ENCODE measurements at places on chromosomes 2 and 18. TPM values are rescaled to one million over a fixed set of nuclear protein-coding genes. Genes with fewer than 3 reads are reported as not detected.

DNA sequence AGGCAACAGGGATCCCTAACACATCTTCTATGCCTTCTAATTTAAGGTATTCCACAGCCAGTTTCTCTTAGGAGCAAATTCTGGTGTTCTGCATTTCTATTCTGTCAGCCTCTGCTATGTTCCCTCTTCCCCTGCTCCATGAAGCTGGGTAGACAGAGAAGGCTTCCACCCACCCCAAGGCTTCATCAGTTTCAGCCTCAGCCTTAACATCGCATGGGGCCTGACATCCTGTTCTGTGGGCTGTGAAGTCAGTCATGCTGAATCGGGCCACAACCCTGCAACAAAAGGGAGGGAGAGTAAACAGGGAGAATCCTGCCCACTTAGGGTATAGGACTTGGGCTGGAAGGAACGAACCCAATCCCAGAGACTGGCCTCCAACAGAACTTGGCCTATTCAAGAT lies 70.6 kb upstream of the PPM1B start:
- peaks cover 10% of the 10 kb centered on the region for H3K4me1 ChIP-seq
- no peak for DNase-seq
- H3K36me3 ChIP-seq, result no peaks in the 10 kb centered on the region
- no peak overlapping the region for H3K27ac ChIP-seq

DNA sequence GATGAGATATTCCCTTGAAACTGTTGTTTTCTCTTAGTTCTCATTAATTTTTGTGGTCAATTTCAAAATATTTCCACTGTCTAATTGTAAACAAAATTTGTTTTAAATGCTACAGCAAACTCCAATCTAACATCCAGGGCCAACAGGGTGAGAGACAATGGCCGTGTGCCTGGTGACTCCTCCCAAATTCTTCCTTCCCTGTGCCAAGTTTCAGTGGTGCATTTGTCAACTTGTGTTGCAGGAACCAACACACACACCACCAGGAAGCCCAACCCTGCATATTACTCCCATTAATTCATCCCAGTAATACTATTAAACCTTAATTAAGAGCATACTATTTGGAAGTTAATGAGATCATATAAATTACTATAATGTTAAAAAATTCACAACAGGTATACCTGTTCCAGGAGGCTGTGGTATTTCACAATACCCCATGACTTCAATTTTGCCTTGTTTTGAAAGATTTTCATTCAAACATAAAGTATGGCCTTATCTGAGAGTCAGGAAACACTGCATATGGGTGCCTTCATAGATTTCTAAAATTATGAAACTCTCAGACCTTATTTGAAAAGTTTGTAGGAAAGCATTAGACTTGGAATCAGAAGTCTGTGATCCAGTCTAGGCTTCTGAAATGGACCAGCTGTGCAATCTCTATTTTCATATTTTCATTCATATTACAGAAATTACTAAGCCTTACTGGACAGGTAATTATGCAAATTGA lies 1.1 kb downstream of the SERPINB2 start:
- no peak overlapping the region for H3K27ac ChIP-seq
- H3K4me1 ChIP-seq, result no peaks in the 10 kb centered on the region
- no peaks in the 10 kb centered on the region for H3K36me3 ChIP-seq
- no peak for DNase-seq

GRCh38 chr2:134014196-134014960 lies 239.5 kb upstream of the MGAT5 start:
- no peak overlapping the region for H3K4me3 ChIP-seq
- DNase-seq, result no peak
- no peaks in the 10 kb centered on the region for H3K4me1 ChIP-seq
- no peak overlapping the region for H3K27ac ChIP-seq
- H3K27me3 ChIP-seq, result no peaks in the 10 kb centered on the region

- no peaks in the 10 kb centered on the region for H3K27me3 ChIP-seq
- H3K4me1 ChIP-seq, result no peaks in the 10 kb centered on the region
- no peak overlapping the region for H3K4me3 ChIP-seq
- H3K27ac ChIP-seq, result no peak overlapping the region
Observed at GRCh38 chr2:46632349-46632748, 153.0 kb downstream of the TMEM247 start.

GRCh38 chr2:178506101-178506500 lies 25.8 kb downstream of the PLEKHA3 start:
- DNase-seq, result no peak
- no peak overlapping the region for H3K27ac ChIP-seq
- no peaks in the 10 kb centered on the region for H3K27me3 ChIP-seq
- H3K4me1 ChIP-seq, result no peaks in the 10 kb centered on the region

Gene GALNT5
- total RNA-seq, result not detected

Gene EFR3B
- total RNA-seq, result 0.29 TPM

- no peak overlapping the region for H3K27ac ChIP-seq
- no peak overlapping the region for H3K4me3 ChIP-seq
- no peak for DNase-seq
- no peaks in the 10 kb centered on the region for H3K4me1 ChIP-seq
- no peaks in the 10 kb centered on the region for H3K36me3 ChIP-seq
Observed at GRCh38 chr2:104448661-104449440, 405.1 kb upstream of the POU3F3 start.

GRCh38 chr2:128608921-128609880 lies 290.5 kb upstream of the HS6ST1 start:
- DNase-seq, result no peak
- no peaks in the 10 kb centered on the region for H3K27me3 ChIP-seq
- no peak overlapping the region for H3K4me3 ChIP-seq
- no peak overlapping the region for H3K27ac ChIP-seq

Gene POMC
- 7.3 TPM for total RNA-seq

DNA sequence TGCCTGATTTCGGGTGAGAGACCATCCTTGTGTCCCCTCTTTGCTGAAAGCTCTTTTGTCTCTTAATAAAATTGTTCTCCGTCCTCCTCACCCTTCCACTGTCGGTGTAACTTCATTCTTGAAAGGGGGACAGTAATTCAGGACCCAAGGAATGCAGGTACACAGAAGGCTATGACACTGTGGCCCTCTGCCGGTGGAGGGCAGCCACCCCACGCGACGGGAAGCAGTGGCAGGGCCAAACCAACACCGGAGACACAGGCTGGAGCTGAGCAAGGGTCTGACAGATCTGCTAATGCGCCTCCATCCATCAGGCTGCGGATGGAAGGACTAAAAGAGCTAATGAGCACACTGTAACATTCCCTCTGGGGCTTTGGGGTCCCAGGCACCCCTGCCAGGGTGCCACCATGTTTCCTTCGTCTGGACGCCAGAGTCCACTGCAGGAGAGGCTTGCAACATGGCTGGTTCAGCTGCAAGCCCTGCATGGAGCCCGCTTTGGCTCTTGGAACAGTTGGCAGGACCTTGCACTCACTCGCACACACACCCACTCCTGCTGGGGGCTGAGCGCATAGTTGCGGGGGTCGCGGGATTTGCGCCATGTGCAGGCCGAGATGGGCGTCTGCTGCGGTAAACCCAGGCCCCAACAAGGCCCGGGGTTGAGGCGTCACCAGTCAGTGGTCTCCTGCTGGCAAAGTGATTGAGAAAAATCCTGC lies 544.1 kb upstream of the CDH7 start:
- H3K27me3 ChIP-seq, result no peaks in the 10 kb centered on the region
- H3K36me3 ChIP-seq, result no peaks in the 10 kb centered on the region
- H3K4me3 ChIP-seq, result no peak overlapping the region
- H3K4me1 ChIP-seq, result no peaks in the 10 kb centered on the region
- H3K27ac ChIP-seq, result no peak overlapping the region

DNA sequence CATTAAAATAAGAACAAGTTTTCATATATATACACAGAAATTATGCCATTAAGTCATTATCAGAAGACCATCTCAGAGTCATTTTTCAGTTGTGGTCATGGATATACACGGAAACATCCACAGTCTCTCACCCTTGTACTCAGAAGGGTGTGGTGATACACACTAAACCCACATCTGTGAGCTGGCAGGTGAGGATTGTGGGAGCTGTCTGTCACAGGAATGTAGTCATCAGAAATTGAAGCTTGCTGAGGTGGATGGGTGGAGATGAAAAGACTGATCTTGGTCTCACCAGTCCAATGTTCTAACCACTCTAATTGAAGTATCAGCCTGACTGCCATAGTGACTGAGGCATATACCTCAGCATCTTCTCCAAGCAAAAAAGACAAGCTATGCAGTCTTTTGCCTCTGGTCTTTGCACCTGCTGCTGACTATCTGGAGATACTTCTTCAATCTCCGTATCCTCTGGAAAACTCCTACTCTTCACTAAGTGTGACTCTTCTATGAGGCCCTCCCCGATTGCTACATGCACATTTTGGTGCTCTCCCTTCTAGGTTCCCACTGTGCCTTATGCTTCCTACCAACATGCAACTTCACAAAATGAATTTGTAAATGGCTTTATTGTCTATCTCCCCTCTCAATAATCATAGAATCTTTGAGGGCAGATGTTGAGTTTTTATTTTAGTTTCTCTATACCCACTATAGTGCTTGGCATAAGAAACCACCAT lies 232.8 kb downstream of the DYM start:
- no peaks in the 10 kb centered on the region for H3K36me3 ChIP-seq
- H3K4me1 ChIP-seq, result no peaks in the 10 kb centered on the region
- no peak for DNase-seq
- no peak overlapping the region for H3K4me3 ChIP-seq
- no peaks in the 10 kb centered on the region for H3K27me3 ChIP-seq

DNA sequence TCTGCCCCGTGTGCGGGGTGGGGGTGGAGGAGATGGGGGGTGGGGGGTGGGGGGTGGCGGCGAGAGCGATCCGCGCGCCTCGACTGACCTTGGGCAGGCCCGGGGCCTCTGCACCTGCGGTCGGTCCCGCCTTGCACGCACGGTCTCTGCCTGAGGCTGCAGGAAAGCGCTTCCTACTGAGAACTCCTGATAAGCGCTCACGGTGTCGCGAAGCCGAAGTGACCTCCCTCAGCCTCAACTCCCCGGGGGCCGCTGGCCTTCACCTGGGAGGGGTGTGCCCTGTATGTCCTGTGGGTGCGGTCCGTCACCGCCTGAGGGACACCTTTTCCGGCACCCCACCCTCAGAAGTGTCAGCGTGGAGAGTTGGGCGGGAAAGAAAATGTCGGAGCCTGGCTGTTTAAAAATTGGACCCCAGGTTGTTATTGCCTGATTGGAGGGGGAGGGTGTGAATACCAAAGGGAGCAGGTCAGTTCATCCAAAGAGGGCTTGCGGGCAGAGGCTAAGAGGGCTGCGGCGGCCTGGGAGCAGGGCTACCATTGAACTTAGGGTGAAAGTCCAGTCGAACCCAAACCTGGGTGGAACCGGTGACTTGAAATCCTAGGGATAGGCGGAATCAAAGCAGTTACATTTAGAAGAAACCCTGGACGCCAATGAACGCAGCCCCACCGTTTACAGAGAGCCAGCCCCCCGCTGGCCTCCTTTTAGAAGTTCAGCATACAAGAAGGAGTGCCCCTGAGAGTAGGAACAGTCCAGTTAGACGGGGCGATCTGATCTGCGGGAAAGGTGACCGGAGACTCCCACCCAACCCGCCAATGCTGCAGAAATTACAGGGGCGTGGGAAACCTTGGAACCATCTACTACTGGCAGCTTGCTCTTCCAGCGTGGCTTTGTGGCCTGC lies 1.2 kb downstream of the MAL start:
- H3K27me3 ChIP-seq, result peaks cover 34% of the 10 kb centered on the region
- no peaks in the 10 kb centered on the region for H3K36me3 ChIP-seq
- no peaks in the 10 kb centered on the region for H3K4me1 ChIP-seq
- no peak overlapping the region for H3K27ac ChIP-seq
- no peak for DNase-seq

DNA sequence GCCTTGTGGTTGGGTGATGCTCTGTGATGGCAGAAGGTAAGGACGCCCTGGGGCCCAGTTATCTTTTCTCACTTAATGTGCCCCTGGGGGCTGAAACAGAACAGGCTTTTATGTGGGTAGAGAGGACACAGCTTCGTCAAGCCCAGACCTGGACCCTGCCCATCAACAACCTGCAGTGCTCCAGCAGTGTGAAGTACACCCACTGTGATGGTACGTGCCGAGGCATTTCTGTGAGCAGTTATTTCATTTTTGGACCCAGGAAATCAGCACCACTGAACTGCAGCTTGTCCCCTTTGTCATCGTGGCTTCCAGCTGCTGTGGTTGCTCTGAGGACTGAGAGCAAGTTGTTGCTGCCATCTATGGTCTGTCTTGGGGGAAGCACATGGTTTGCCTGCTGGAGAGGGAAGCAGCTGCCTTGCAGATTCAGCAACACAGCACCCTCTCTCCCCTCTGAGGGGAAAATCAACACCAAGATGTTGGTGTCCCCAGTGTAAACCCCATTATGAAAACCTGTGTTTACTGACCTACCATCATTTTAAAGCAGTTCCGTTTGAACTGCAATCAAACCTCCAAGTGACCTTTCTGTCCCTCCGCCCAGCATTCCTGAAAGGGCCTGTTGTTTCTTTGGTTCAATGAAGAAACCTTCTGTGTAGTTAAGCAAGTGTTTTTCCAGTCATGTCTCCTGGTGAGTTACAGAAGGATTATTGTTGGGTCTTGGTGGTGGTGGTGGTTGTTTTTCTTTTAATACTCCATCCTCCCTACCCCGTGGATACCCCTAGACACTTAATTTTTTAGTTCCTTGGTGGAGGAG lies 158.2 kb downstream of the MGAT5 start:
- H3K36me3 ChIP-seq, result no peaks in the 10 kb centered on the region
- no peak overlapping the region for H3K27ac ChIP-seq
- no peak overlapping the region for H3K4me3 ChIP-seq

GRCh38 chr18:58254873-58255511 lies 211.0 kb downstream of the NEDD4L start:
- peak overlapping the region; percentile 76 for H3K4me3 ChIP-seq
- H3K27me3 ChIP-seq, result no peaks in the 10 kb centered on the region
- H3K36me3 ChIP-seq, result no peaks in the 10 kb centered on the region
- peak; percentile 90 for DNase-seq
- H3K27ac ChIP-seq, result peak overlapping the region; percentile 91

GRCh38 chr2:168416555-168416954 lies 39.5 kb upstream of the CERS6 start:
- no peak overlapping the region for H3K27ac ChIP-seq
- no peaks in the 10 kb centered on the region for H3K36me3 ChIP-seq
- no peaks in the 10 kb centered on the region for H3K27me3 ChIP-seq
- H3K4me3 ChIP-seq, result no peak overlapping the region
- H3K4me1 ChIP-seq, result no peaks in the 10 kb centered on the region
- DNase-seq, result no peak

- H3K27me3 ChIP-seq, result no peaks in the 10 kb centered on the region
- no peaks in the 10 kb centered on the region for H3K36me3 ChIP-seq
- DNase-seq, result no peak
- H3K4me1 ChIP-seq, result peaks cover 11% of the 10 kb centered on the region
Observed at GRCh38 chr2:54723996-54724559, 616 bp downstream of the EML6 start.

- no peak overlapping the region for H3K4me3 ChIP-seq
- H3K36me3 ChIP-seq, result no peaks in the 10 kb centered on the region
- H3K4me1 ChIP-seq, result peaks cover 8% of the 10 kb centered on the region
Observed at GRCh38 chr2:216012133-216012829, 1.1 kb downstream of the MREG start.

Gene THOC1
- total RNA-seq, result 19.4 TPM

DNA sequence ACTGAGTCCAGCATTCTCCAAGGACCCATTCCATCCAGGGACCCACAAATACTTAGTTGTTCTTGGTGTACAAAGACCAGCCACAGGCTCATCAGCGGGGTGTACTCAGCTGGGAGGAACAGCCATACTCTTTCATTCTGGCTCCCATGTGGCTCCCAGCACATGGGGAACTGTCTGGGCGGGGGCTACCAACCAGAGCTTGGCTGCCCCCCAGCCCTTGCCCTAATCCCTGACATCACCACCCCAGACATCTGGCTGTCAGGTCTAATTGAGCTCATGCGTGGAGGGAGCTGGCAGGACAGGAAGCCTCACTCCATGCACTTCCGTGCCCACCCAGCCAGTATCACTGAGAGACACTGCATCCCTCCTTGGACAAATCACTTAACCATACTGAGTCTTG lies 283.6 kb downstream of the DYSF start:
- H3K4me1 ChIP-seq, result peaks cover 4% of the 10 kb centered on the region
- H3K4me3 ChIP-seq, result no peak overlapping the region
- no peak for DNase-seq
- H3K27me3 ChIP-seq, result no peaks in the 10 kb centered on the region
- H3K36me3 ChIP-seq, result no peaks in the 10 kb centered on the region

Gene ZNF396
- 0.92 TPM for total RNA-seq

Data from gastrocnemius medialis (tissue), 4 donors.